ENCODE measurements at places on chromosomes 4 and X. TPM values are rescaled to one million over a fixed set of nuclear protein-coding genes. Genes with fewer than 3 reads are reported as not detected.

The CSAG1 gene
- not detected for polyA plus RNA-seq

The MYOZ2 gene
- 0.55 TPM for polyA plus RNA-seq

The NXF2B gene
- 2.6 TPM for polyA plus RNA-seq

The MAGEC1 gene
- not detected for polyA plus RNA-seq

The RPGR gene
- polyA plus RNA-seq, result 12.5 TPM

The MTTP gene
- 5.8 TPM for polyA plus RNA-seq

Data from left renal cortex interstitium (tissue), 4 donors.